ENCODE measurements at places on chromosomes 1 and 21.

GRCh38 chr1:230204842-230205241 lies 137.8 kb downstream of the GALNT2 start:
- no peak for DNase-seq

- DNase-seq, result no peak
Measured at GRCh38 chr1:171953835-171954234, 112.5 kb downstream of the DNM3 start.

DNA sequence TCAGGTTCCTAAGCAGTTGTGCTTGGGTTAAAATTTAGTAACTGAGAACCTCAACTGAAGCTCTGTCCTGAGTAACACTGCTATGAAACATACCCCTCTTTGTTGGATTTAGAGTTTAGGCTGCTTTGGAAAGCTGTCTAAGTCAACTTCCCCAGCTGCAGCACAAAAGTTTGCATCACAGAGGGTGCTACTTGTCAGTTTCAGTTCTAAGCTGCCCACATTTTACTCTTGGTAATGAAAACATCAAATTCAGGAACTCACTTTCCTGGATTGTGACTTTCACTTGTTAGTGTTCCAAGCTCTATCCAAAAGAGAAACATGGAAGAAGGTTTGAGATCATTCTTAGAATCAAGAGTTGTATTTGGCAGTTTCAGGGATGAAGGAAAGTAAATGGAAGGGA lies 191.7 kb upstream of the NFIA start:
- DNase-seq, result no peak

DNA sequence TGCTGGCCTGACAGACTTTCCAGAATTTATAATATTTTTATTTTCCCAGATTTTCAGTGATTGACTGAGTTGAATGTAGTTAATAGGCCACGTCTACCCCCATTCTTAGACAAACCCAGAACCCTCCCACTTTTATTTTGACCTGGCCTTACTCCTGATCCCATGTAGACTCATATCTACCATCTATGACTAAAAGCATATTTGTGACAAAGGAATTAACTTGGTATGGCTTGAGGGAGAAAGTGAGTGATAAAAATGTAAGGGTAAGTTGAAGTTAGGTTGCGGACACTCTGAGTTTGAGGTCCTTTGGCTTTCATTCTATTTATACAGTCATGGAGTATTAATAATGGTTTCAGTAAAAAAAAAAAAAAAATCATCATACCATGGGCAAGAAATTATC lies 168.4 kb downstream of the KCNK2 start:
- no peak for DNase-seq

DNA sequence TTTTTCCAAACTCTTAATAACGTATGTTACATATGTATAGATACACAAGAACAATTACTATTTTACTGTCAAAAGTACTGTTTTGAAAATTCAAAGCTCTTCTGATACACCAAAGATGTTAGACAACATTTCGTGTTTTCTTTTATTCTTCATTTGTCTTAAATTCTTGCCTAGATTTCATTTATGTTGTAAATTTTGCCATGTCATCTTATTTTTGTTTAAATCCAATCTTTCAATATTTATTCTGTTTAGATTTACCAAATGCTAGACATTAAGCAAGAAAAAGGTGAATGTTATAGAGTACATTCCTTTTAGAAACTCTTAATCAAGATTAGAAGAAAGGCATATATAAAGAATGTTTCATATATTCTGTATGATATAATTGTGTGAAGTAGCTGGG lies 876.9 kb downstream of the KCNT2 start:
- DNase-seq, result no peak

- DNase-seq, result no peak
Measured at GRCh38 chr1:222798975-222799374, 15.9 kb upstream of the DISP1 start.

DNA sequence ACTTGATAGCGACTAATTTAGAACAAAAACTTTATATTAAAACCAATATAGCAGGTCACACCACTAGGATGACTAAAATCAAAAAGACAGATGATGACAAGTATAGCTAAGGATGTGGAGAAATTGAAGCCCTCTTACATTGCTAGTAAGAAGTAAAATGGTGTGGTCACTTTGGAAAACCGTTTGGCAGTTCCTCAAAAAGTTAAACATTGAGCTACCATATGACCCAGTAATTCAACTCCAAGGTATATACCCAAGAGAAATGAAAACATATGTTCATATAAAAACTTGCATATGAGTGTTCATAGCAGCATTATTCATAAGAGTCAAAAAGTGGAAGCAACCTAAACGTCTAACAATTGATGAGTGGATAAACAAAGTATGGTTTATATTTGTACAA lies 13.0 kb upstream of the SERINC2 start:
- DNase-seq, result no peak

GRCh38 chr1:11594222-11594621 lies 60.0 kb downstream of the FBXO2 start:
- DNase-seq, result peak; percentile 87
